ENCODE measurements at places on chromosomes 3 and 15.
A peak's percentile ranks its signal among the peaks of the same experiment; 100 is the strongest.

DNA sequence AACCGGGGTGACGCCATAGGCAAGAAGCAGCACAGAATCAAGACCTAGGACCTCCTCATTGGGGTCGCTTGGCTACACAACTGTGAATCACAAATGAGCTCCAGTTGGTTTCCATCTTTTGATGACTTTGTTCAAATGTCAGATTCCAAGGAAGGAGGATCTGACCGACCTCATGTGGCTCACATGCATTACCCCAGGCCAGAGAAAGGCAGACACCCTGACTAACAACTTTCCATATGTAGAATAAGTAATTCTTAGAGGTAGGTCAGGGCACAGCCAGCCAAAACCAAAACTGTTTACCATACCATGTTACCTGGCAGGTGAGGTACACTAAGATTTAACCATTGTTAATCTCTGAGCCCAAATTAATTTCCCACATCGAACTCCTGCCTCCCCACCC, 96.5 kb downstream of the CCNL1 start:
- DNase-seq, result no peak

DNA sequence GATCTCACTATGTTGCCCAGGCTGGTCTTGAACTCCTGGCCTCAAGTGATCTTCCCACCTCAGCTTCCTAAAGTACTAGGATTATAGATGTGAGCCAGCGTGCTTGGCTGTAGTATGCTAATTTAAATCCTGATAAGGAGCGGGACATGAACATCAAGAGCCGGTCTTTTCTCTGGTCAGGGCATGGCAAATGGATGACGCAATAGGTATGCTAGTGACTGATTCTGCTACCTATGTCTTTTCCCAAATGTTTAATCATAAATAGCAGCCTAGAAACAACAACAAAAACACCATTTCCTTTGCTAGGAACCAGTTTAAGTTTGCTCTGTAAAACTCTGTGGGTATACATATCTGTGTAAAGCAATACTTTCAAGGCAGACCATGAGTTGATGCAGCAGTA, 64.7 kb downstream of the STARD9 start:
- DNase-seq, result no peak

GRCh38 chr15:91152896-91153581, 53.0 kb downstream of the SV2B start:
- no peak for DNase-seq

- DNase-seq, result no peak
Observed at GRCh38 chr15:78654272-78654671, 13.3 kb upstream of the CHRNB4 start.

DNA sequence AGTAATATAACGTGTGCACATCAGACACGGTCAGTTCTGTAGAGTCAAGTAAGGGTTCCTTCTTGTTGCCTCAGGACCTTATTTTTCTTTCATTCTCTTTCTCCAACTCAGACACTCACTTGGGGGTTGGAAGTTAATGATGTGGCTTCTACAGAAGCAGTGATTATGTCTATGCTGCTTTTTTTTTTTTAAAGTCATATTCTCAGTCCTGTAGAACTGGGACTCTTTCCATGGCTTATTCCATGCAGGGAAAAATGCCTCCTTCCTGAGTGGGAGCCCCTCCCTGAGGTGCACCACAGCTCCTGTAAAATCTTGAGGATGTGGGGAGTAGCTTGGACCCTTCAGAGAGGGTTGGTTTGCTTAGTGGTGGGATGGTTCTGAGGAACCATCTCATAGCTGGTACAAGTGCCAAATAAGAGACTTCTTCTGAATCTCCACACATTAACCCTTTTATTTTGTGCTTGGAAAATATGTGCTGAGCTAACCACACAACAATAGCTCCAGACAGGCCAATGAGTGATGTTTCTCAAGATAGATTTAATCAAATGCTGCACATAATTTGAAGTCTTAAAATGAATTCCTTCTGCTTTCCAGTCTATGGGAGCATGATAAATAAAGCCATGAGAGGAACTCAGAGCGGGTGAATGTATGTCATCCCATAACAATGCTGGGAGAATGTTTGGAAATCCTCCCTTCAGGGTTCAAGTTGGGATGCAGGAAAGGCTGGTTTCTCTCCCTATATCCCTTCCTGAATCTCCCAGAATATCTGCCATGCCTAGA, 23.3 kb upstream of the FSTL1 start:
- DNase-seq, result no peak

GRCh38 chr3:140243575-140243974, 308.6 kb downstream of the CLSTN2 start:
- no peak for DNase-seq

DNA sequence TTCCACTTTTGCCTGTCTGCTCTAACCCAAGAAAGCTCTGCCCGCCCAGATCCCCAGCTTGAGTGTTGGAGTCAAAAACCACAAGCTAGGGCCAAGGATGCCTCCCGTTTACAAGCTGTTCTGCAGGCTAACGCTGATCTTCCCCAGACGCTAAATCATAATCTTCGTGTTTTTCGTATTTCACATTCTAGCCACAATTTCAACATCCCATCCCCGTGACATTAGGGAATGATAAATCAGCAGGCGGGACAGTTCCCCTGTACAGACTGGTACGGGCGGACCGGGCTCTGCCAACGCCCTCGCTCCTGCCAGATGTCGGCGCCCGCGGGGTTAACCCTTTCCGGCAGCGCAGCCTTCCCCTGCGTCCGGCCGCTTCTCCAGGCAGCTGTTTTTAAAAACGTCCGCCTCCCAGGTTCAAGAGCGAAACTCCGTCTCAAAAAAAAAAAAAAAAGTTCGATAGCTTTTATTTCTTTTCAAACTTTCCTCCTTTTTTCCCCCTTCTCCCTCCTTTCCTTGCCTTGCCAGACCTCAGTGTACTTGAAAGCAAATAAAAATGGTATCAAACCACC, 81.0 kb upstream of the BNC1 start:
- no peak for DNase-seq

DNA sequence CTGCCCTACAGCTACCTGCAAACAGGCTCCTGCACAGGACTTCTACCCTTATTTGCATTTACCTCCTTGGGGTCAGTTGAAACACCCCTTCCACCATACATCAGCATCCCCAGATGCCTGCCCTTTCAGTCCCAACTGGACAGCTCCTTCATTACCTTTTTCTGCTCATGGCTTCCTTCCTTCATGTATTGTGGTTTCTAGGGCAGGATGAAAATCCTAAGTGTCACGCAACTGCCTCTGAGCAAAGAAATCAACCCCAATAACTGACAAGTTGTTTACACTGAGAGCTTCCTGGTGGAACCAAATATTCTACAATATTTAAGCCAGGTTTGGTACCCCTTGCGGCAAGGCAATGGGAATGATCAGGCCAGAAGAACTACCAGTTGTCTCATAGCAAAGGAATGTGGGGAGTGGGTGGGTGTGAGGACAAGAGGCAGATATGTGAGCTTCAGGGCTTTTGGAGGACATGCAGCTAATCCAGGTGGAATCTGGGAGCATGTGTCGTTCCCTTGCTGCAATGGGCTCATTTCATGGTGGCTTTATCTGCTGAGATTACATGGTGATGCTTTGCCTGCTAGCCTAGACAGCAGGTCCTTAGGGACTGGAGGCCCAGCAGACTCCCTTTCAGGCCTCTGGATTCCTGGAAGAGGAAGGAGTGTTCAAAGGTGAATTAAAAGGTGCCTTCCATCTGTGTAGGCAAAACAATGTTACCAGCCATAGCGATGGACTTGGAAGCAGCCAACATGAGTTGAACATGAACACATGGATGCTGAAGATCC, 34.9 kb downstream of the PPCDC start:
- DNase-seq, result no peak

GRCh38 chr3:133469140-133469731, 69.4 kb downstream of the BFSP2 start:
- DNase-seq, result no peak

DNA sequence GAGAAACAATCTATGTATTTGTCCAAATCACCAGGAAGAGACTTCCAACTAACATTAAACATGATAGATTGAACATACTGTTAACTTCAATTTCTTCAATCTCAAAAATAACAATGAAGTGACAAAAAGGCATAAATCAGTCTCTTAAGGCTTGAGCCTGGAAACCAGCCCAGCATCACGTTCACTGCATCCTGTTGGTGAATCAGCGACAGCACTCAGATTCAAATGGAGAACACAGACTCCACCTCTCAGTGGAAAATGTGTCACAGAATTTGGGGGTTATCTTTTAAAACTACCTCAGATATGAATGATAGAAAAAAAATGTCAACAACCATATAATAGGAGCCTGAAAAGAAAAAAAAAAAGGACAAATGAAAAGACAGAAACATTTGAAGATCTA, 212.0 kb downstream of the MINAR1 start:
- DNase-seq, result no peak

- no peak for DNase-seq
Observed at GRCh38 chr3:134769287-134769868, 25.7 kb upstream of the EPHB1 start.

GRCh38 chr15:70513819-70514218, 249.5 kb downstream of the UACA start:
- DNase-seq, result no peak

GRCh38 chr15:83475551-83475950, 28.4 kb downstream of the SH3GL3 start:
- no peak for DNase-seq

GRCh38 chr3:51887620-51888019, 12.2 kb upstream of the IQCF5 start:
- DNase-seq, result no peak

- no peak for DNase-seq
Observed at GRCh38 chr3:172084871-172085556, 45.6 kb downstream of the FNDC3B start.

DNA sequence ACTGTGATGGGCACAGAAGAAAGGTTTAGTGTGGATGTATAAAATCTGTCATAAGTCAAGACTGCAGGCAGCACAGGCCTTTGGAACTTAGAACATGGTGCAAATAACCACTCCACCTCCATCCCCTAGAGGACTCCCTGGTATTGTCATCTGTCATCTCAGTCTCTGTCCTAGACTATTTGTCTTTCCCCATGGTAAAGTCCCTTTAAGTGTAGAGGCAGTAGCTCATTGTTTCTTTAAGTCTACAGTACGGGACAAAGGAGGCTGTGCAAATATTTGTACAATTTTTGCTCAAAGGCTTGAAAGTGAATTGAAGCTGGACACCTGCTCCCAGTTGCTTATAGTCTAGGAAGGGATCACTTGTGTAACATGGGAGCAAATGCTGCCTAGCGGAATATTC, 3.2 kb upstream of the PXYLP1 start:
- DNase-seq, result peak; percentile 13

DNA sequence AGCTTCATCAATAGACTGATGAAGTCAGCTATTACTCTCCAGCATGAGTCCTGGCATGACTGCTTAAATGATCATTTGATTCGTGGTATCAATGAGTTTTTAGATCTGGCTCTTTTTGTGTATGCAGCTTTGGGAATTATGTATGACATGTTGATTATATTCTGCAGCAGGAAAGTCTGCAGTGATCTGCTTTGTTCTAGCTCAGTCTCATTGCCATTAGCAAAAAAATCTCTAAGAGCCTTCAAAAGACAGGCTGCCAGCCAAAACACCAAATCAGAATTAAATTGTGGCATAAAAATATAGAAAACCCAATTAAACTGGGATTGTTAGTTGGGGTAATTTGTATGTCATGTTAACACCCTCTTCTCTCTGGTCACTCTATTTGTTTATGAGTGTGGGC, 1021.0 kb upstream of the SEMA6D start:
- no peak for DNase-seq

GRCh38 chr15:39939487-39940452, 5.9 kb downstream of the EIF2AK4 start:
- DNase-seq, result no peak

DNA sequence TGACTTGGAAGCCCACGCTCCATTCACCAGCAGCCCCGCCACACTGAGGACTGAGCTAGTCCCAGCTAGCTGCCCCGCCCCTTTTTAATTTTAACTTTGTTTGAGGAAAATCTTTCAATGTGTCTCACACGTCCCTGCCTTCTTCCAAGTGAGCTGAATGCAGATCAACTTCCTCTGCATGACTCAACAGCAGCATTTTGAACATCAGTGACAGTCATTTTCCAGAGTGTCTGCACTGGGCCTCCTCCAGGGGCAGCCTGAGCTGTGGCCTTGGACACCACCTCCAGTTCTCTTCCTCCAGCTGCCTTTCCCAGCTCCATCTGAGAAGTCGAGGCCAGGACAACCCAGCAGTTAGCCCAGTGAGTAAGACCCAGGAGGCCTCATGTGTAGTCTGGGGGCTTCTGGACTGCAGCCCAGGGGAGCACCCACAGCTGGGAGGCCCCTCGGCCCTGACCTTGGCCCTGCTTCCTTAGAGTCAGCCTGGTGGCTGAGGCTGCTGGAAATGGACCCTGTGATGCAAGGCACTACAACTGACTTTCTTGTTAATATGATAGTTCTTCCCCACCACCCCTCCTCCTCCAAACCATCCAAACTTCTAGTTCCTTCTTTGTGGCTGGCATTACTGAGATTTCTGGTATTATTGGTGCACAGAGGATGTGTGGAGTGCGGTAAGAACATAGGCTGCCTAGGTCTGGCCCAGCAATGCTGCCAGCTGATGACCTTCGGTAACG, 21.4 kb upstream of the ESYT3 start:
- DNase-seq, result no peak

- no peak for DNase-seq
Observed at GRCh38 chr3:15558581-15558980, 37.1 kb upstream of the COLQ start.

- DNase-seq, result no peak
Observed at GRCh38 chr3:124207873-124208485, 216.1 kb upstream of the ROPN1 start.

- DNase-seq, result no peak
Observed at GRCh38 chr15:31197497-31198414, 96.2 kb upstream of the TRPM1 start.

DNA sequence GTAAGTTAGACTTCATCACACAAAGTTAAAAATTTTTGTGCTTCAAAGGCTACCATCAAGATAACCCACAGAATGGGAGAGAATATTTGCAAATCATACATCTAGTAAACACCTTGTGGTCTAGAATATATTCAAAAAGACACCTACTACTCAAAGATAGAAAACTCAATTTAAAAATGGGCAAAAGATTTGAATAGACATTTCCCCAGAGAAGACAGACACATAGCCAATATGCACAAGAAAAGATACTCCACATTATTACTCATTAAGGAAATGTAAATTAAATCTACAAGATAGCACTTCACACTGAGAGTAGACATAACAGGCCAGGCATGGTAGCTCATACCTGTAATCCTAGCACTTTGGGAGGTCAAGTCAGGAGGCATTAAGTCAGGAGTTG, 87.8 kb upstream of the MANF start:
- DNase-seq, result no peak

Data from NCI-H510A (cell line).